ENCODE measurements at places on chromosomes 4 and X.
A peak's percentile ranks its signal among the peaks of the same experiment; 100 is the strongest.

- no peak for DNase-seq
Observed at GRCh38 chr4:31338000-31338399, 617.8 kb downstream of the PCDH7 start.

DNA sequence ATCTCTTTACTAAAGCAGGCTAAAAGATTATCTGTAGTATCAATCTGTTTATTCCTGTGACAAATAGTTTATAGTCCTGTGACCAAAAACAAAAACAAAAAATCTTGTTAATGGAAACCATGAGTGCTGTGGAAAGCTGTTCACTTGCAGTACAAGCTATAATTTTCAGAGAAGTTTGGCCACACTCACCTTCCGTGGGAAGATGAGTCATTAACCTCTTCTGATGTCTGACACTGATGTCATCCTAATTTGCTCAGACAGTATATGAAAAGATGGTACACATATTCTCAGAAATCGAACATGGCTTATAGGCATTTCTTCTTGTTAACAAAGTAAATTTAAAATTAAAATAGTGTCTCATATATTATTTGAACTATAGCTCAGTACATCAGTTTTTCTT lies 19.9 kb upstream of the ENPP6 start:
- DNase-seq: no peak

GRCh38 chr4:56466910-56467283 lies 520 bp upstream of the SRP72 start:
- peak; percentile 16 for DNase-seq

GRCh38 chrX:131577999-131578734 lies 34.3 kb downstream of the OR13H1 start:
- DNase-seq: no peak

GRCh38 chr4:35684755-35685154 lies 559.6 kb downstream of the ARAP2 start:
- DNase-seq: no peak

DNA sequence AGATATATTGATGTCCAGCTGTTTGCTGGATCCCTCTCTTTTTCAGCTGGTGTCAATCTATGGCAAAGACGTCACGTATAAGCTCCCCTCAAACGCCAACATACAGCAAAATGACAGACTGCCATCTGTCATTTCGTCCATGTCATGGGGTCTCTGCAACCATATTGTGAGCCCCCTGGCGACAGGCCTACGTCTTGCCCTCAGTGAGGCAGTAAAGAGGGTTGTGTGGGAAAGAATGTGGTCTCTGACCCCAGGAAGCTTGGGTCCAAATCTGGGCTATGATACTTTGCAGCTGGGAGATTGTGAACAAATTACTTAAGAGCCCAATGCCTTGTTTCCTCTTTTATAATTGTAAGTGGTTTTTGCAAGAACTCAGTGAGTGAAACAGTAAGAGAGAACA lies 7.4 kb downstream of the SUPT20HL2 start:
- DNase-seq: no peak

DNA sequence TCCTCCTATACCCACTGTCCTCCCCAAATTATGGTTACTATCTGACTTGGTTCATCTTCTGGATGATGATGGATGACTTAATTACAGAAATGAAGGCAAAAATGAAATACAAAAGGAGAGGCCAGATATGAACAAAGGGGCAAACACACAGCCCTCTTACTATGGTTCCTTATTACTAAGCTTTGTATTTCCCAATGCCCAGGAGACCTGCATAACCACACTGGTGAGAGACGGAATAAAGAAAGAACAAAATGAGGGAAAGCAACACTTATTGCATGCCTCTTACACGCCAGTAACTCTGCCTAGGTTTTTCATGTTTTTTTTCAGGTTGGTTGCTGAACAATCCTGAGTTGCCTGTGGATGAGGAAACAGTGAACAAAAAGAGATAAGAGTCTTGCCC lies 120.5 kb downstream of the SLC10A7 start:
- no peak for DNase-seq
